Body of pancreas (tissue), 4 donors: ENCODE measurements at places on chromosomes 4 and X. TPM values are rescaled to one million over a fixed set of nuclear protein-coding genes. Genes with fewer than 3 reads are reported as not detected.

- no peaks in the 10 kb centered on the region for H3K36me3 ChIP-seq
- no peaks in the 10 kb centered on the region for H3K4me1 ChIP-seq
- DNase-seq, result no peak
Measured at GRCh38 chrX:39721566-39722279, 376.0 kb downstream of the BCOR start.

DNA sequence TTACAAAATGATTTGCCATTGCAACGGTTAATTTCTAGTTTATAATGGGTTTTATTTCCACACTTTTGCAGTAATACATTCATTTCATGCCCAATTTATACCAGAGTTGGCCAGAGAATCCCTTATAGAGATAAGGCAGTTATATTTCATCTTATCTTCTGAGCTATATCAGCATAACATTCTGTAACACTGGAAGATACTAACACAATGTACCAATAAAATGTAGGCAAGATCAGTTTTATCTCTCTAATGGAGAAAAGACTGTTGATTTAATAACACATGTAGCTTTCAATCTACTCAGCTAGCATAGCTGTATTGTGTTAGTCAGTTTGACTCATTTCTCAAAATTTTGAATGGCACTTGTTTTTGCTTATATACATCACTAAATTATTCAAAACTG is 738.6 kb downstream of the TRAM1L1 start:
- no peaks in the 10 kb centered on the region for H3K36me3 ChIP-seq
- no peak for DNase-seq
- no peaks in the 10 kb centered on the region for H3K27me3 ChIP-seq

GRCh38 chrX:114071412-114071811 is 512.5 kb upstream of the HTR2C start:
- DNase-seq, result no peak
- no peaks in the 10 kb centered on the region for H3K4me1 ChIP-seq
- no peak overlapping the region for H3K27ac ChIP-seq
- no peak overlapping the region for H3K4me3 ChIP-seq
- H3K27me3 ChIP-seq, result no peaks in the 10 kb centered on the region
- H3K36me3 ChIP-seq, result no peaks in the 10 kb centered on the region

- H3K4me3 ChIP-seq, result no peak overlapping the region
- H3K36me3 ChIP-seq, result no peaks in the 10 kb centered on the region
- no peaks in the 10 kb centered on the region for H3K27me3 ChIP-seq
- H3K27ac ChIP-seq, result no peak overlapping the region
Measured at GRCh38 chr4:64893205-64893604, 484.0 kb upstream of the TECRL start.

GRCh38 chr4:151250706-151251105 is 26.3 kb upstream of the PRSS48 start:
- no peaks in the 10 kb centered on the region for H3K36me3 ChIP-seq
- no peak overlapping the region for H3K27ac ChIP-seq
- DNase-seq, result no peak
- H3K4me1 ChIP-seq, result peaks cover 16% of the 10 kb centered on the region
- H3K27me3 ChIP-seq, result no peaks in the 10 kb centered on the region

- H3K27ac ChIP-seq, result no peak overlapping the region
- no peaks in the 10 kb centered on the region for H3K4me1 ChIP-seq
- no peaks in the 10 kb centered on the region for H3K27me3 ChIP-seq
Measured at GRCh38 chrX:11893933-11894710, 136.1 kb downstream of the MSL3 start.

PDGFC gene
- 21.8 TPM for total RNA-seq
